ENCODE measurements at places on chromosomes 7 and 10. TPM values are rescaled to one million over a fixed set of nuclear protein-coding genes. Genes with fewer than 3 reads are reported as not detected.

Gene AKR1C4
- not detected for total RNA-seq

Gene ADAMTS14
- 0.37 TPM for total RNA-seq

Gene RAMP3
- not detected for total RNA-seq

Gene ABCA13
- not detected for total RNA-seq

Gene FGFR2
- not detected for total RNA-seq

Gene NUDT13
- 0.60 TPM for total RNA-seq

Gene OR2A1
- not detected for total RNA-seq

Gene LRIT1
- not detected for total RNA-seq

Gene DHTKD1
- total RNA-seq, result 29.8 TPM

Gene PGAM1
- 512 TPM for total RNA-seq

Gene ATP5F1C
- total RNA-seq, result 241 TPM

Gene CACNB2
- not detected for total RNA-seq

Gene FAM25G
- not detected for total RNA-seq

DNA sequence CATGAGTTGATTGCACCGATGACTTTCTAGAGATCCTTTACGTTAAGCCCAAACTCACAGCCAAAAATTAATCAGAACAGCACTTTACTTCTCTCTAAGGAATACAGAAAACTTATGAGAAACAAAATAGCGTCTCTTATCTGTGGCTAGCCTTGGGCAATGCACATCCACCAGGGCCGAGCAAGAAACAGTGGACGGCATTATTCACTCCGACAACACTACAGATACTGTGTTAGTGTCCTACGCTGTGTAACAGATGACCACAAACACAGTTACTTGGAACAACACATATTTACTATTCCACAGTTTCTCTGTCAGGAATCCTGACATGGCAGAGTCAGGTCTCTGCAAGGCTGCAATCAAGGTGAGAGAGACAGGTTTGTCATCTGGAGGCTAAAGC, 598.3 kb upstream of the ADARB2 start:
- no peak for DNase-seq

DNA sequence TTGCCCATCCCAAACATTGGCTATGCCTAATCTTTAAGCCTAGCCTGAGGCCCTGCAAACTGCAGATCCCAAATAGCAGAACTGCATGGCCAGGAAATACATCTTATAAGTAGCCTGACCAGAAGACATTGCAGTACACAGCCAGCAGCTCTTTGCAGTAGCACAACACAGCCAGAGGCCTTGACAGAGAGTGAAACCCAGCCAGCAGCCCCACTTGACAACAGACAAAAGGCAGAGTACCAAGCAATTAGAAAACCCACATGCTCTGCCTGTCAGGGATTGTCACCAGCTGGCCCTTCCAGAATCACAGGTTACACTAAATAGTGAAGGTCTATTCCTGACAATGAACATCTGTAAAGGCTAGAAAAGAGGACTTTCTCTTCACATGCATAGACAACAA, 242.8 kb upstream of the TMEM72 start:
- no peak for DNase-seq

DNA sequence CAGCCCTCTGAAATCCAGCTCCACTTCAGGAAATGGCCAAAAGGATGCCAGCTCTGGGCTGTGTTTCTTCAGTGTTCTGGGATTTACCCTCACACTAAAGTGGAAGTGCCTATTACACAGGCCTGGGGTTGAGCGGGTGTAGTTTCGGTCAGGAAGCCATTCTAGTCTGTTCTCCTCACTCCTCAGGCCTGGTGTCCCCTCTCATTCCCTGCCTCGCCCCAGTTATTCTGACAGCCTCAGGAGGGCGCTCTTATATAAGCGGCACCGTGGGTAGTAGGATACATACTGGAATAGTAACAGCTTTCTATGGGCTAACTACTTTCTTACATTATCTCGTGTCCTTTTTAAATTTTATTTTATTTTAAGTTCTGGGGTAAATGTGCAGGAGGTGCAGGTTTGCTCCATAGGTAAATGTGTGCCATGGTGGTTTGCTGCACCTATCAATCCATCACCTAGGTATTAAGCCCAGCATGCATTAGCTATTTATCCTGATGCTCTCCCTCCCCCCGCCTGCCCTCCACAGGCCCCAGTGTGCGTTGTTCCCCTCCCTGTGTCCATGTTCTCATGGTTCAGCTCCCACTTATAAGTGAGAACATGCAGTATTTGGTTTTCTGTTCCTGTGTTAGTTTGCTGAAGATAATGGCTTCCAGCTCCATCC, 12.2 kb upstream of the LGI1 start:
- no peak for DNase-seq

GRCh38 chr10:51783941-51784340, 84.5 kb upstream of the CSTF2T start:
- no peak for DNase-seq

DNA sequence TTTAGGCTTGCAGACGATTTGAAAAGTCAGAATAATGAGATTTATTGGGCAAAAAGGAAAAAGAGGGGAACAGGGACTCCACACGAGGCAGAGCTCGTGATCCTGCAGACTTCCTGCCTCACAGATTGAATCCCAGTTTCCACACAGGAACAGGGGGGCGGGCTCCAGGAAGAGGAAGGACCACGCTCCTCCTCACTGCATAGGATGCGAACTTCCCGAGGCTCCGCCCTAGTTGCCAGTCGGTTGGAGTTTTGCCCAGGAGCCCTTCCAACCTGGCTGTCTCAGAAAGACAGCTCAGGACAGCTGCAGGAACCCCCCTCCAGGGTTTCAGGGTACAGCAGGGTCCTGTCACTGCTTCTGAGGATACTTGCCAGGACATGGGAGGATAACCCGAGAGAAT, 488.3 kb upstream of the ADARB2 start:
- no peak for DNase-seq

DNA sequence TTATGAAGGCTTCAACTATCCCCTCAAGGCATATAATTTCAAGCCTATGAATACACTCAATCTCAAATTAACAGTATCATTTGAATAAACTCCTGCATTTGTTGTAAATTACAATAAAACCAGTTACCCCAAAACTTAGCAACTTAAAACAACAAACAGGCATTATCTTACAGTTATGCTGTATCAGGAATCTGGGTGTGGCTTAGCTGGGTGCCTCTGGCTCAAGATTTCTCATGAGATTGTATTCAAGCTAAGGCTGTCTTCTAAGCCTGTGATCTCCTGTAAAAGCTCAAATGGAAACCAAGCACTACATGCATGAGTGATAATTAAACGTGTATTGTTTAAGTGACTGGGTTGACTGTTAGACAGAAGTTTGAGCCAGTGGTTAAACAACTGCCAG, 341.0 kb upstream of the PHF14 start:
- DNase-seq, result no peak

GRCh38 chr10:102455893-102456471, 4.6 kb upstream of the C10orf95 start:
- no peak for DNase-seq

DNA sequence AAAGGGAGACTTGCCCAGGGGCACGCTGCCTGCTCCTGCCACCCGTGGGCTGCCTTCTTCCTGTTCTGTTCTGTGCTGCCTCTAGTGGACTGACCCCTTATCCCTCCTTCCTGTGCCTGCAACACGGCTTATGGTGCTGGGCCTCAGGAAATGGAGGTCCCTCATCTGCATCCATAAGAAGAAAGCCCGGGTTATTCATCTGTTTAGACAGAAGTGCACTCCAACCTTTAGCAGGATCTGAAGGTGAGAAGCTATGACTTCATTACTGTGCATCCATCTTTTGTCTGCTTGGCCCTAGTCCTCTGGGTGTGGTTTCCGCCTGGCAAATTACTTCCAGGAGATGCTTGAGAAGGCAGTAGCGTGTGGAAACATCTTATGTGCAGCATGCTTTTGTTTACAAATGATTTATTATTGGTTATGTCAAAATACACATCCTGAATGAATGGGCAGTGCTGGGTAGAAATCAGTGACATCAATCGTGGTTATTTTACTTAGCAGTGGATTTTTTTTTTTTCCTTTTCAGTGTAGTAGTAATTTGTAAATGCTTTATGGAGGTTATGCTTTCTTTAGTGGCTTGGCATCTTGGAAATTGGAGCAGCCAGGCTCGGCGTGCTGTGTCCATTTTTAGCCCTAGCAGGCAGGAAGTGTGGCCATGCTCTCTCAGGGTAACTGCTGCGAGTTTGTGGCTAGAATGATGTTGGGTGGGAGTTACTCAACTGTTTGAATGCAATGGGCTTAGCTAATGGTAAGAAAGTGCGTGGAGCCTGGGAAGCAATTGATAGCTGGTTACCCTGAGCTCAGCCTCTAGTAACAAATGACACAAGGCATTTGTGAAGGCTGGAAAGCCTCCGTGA, 12.7 kb downstream of the PTPRE start:
- no peak for DNase-seq

- DNase-seq, result peak; percentile 20
Measured at GRCh38 chr10:49115015-49115795, at the start of gene VSTM4. Gene VSTM4 (minus strand): TSS chr10:49115522. CDS start chr10:49115485, 37 bp downstream.

DNA sequence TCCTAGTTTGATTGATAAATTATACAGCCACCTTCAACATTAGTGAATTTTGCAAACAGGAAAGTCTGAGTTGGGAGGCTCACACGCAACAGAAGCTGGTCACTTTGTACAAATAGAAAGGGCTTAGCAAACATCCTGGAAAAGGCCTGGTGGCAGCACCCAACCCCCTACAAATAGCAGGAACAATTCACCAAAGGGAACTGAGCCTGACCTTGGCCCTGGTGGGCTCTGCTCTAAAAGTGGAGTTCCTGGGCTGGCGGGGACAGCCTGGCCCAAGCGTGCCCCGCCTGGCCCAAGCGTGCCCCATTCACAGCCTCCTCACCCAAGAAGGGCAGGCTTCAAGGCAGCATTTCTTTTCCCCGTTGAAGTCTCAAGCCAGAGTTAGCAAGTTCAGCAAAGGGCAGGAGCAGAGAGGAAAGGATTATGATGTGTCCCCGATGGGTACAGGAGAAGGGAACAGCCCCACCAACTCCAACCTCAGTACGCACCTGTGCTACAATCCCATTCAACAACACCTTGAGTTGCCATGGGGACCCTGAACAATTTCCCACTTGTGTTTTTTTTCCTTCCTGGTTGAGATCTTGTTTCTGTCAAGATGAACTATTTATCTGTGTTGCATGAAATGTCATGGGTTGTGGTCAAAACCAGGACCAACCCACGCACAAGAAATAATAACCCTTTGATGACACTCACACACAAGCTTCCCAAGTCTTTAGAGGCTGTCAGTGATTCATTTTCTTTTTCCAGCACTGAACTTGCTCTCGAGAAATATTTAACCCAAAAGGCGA, 43.4 kb downstream of the RGS10 start:
- DNase-seq, result no peak

- no peak for DNase-seq
Measured at GRCh38 chr7:157024716-157025115, 14.3 kb upstream of the MNX1 start.

DNA sequence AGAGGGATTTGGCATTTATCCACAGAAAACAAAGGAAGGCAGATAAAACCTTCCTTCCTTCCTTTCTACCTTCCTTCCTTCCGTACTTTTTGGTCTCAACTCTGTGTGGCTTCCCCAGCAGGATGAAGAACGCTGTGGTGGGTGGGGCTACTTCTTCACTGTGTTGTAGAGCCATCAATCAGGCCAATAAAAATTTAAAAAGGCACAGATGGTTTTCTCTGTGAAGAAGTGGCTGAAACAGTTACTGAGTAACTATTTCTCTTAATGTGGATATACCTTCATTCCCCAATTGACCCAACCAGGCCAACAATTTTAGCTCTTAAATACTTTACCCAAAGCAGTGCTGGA, 75.8 kb downstream of the ZNF92 start:
- DNase-seq, result no peak

DNA sequence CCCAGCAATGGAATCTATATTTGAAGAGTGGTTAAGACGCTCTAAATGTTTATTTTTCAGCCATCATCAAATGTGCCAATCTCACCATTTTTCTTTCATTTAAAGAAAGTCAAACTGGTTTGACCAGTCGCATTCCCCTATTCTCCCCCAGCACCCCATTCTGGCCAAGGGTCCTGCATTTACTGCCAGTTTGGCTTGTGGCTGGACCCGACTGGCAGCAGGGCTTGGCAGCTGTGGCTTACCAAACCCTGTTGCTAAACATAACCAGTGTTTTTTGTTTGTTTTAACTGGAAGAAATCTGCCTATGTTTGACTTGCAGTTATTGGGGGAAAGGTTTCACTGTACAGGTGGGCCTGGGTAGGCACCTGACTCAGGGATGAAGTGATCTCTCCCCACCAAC, 116.3 kb downstream of the CYP26A1 start:
- DNase-seq, result no peak

DNA sequence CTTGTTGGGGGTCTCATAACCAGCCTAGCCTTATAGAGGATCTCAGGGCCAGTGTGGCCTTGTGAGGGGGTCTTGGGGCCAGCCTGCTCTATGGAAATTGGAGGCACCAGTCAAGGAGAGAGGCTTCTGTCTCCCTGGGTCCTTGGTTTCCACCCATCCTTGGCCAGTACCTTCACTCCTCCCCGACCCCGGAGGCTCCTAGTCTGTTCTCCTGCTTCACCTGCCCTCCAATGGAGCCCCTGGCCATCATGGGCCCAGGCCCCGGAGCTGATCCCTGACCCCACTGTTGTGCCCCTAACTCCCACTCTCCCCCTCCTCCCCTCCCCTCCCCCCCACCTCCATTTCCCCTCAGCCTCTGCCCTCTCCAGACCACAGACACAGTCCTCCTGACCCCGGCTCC, 29.7 kb downstream of the RASGEF1A start:
- DNase-seq, result no peak

DNA sequence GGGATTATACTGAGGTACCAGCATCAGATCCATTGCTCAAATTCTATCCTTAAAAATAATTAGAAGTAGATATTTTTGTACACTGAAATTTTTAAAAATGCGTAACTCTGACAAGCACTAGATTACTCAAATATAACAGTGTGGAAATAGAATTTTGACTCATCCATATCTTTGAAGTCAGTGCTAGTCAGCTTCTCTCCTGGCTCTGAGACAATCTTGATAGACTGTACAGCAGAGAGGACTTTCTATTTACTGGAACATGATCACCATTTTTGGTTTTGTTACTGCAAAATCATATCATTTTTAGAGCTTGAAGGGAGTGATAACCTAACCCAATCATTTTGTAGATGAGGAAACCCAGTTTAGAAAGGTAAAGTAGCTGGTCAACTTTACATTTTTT, 195.0 kb downstream of the MTERF1 start:
- no peak for DNase-seq

GRCh38 chr10:70461397-70462348, 16.9 kb upstream of the PALD1 start:
- DNase-seq, result peak; percentile 55

DNA sequence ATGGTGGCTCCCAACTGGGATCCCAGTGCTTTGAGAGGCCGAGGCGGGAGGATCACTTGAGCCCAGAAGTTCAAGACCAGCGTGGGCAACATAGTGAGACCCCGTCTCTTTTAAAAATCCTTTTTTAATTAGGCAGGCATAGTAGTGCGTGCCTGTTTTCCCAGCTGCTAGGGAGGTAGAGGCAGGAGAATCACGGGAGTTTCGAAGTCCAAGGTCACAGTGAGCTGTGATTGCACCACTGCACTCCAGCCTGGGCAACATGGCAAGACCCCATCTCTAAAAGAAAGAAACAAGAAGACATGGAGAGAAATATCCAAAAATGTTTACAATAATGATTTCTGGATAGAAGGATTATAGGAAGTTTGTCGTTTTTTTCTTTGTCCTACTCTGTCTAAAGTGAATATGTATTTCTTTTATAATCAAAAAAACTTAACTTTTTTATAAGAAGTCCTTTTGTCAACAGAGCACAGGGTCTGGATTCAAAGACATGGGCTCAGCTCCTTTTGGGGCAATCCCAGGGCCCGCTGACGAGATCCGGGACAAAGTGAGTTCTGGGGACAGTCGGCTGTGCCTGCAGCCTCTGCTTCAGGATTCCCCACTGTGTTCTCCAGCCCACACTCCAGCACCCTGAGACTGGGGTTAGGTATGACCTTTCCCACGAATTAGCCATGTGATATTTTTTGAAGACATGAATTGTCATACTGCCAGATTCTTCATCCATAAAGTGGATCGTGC, 45.6 kb downstream of the PDGFA start:
- no peak for DNase-seq
